A673 (cell line): ENCODE measurements at places on chromosomes 1 and 21. TPM values are rescaled to one million over a fixed set of nuclear protein-coding genes. Genes with fewer than 3 reads are reported as not detected.
A peak's percentile ranks its signal among the peaks of the same experiment; 100 is the strongest.

GRCh38 chr1:104804147-104804546 is 1054.4 kb downstream of the AMY1C start:
- H3K27ac ChIP-seq, result no peak overlapping the region
- H3K27me3 ChIP-seq, result no peaks in the 10 kb centered on the region
- DNase-seq, result no peak
- no peaks in the 10 kb centered on the region for H3K36me3 ChIP-seq
- H3K4me1 ChIP-seq, result no peaks in the 10 kb centered on the region

DNA sequence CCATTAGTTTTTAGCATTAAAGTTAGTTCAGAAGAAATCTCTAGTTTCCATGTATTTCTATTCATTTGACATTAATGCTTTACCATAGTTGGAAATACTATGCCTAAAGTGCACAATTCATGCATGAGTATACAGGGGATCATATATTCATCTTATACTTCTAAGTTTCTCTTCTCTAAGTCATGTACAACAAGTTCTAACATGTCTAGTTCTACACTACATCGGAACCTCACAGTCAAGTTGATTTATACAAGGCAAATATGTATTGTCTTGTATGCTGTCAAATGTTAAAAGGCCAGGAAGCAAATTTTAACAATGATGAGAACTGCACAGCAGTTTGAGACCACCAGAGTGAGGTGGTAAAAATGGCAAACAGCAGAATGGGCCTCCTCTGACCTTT is 22.9 kb upstream of the MOB3C start:
- H3K36me3 ChIP-seq, result no peaks in the 10 kb centered on the region
- no peak overlapping the region for H3K27ac ChIP-seq
- DNase-seq, result no peak
- H3K4me3 ChIP-seq, result no peak overlapping the region

GRCh38 chr1:20126041-20126805 is 6.9 kb upstream of the PLA2G2D start:
- no peak for DNase-seq
- peaks cover 3% of the 10 kb centered on the region for H3K27me3 ChIP-seq
- H3K4me1 ChIP-seq, result peaks cover 12% of the 10 kb centered on the region
- no peak overlapping the region for H3K4me3 ChIP-seq

DNA sequence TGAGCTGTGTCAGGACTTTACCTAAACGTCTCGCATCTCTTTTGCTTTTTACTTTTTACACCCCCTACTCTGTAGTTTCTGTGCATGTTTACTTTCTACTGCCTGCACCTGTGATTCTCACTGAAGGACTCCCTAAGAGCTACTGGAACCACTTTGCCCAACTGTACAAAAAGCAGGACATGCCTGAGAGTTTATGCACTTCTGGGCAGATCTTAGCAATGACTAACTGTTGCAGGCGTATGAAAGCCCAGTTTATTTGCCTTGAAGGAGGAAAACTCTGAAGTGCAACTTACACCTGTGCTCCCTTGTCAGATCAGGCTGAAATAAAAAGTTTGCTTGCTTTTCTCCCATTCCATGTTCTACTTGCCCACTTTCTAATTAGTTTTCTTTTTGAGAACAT is 467.0 kb upstream of the USP24 start:
- H3K36me3 ChIP-seq, result no peaks in the 10 kb centered on the region
- no peak overlapping the region for H3K27ac ChIP-seq
- no peaks in the 10 kb centered on the region for H3K4me1 ChIP-seq
- peaks cover 3% of the 10 kb centered on the region for H3K27me3 ChIP-seq
- no peak overlapping the region for H3K4me3 ChIP-seq
- no peak for DNase-seq

DNA sequence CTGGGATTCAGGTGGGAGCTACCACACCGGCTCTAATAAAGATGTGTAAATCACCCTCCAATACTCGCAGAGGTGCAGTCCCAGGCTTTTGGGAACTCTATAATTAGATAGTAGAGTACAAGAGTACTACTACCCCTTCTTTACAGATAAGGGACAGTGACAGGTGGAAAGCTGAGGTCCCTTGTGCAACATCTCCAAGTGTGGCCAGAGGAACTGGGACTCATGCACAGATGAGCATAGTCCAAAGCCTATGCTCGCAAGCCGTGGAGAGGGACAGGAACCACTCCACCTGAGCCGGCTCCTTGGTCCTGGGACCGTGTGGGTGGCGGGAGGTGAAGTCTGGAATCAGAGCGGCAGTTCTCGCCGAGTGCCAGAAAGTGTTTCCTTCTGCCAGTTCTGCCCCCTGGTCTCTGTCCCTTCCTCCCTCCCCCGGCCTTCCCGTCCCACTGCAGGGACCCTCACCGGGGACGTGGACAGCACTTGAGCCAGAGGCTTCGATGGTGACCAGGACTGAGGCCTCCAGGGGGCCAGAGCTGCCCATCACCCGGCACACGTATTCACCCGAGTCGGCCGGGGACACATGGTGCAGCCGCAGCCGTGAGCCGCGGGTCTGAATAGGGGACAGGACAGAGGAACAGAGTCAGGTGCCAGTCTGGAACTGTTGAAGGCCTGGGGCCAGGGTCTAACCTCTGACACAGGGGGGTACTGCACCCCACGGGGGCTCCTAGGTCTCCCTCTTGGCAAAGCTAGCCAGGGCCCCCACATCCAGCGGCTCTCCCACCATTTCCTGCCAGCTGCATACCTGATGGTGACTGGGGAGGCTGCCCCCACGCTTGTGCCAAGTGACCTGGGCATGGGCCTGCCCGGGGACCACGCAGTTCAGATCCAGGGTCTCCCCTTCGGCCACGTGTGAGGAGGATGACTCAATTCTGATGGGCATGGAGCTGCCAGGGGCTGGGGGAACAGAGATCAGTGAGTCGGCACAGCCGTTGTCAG is 33.9 kb downstream of the LDLRAD2 start:
- H3K4me3 ChIP-seq, result no peak overlapping the region
- no peak for DNase-seq
- no peaks in the 10 kb centered on the region for H3K36me3 ChIP-seq
- no peaks in the 10 kb centered on the region for H3K27me3 ChIP-seq
- H3K27ac ChIP-seq, result no peak overlapping the region

DNA sequence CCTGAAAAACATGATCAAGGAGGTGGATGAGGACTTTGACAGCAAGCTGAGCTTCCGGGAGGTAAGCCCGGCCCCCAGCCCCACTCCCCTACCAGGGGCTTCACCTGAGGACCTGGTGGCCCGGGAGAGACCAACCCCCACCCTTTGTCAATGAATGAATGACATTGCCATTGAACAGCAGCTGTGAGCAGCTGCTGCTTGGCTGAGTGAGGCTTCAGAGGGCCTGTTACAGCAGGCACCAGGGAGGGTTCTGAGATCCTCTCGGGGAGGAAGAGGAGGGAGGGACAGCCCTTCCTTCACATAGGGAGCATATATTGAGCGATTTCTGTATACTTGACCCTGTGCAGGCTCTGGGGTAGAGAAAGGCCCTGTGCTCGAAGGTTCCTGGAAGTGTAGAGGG is 12.3 kb upstream of the CTRC start:
- no peaks in the 10 kb centered on the region for H3K36me3 ChIP-seq
- no peaks in the 10 kb centered on the region for H3K4me1 ChIP-seq
- no peak for DNase-seq
- H3K27ac ChIP-seq, result no peak overlapping the region
- no peaks in the 10 kb centered on the region for H3K27me3 ChIP-seq

- H3K36me3 ChIP-seq, result peaks cover 26% of the 10 kb centered on the region
- DNase-seq, result no peak
- H3K4me1 ChIP-seq, result peaks cover 50% of the 10 kb centered on the region
- no peaks in the 10 kb centered on the region for H3K27me3 ChIP-seq
- peak overlapping the region; percentile 96 for H3K27ac ChIP-seq
Measured at GRCh38 chr1:11982010-11982392, 1.8 kb downstream of the MFN2 start.

GRCh38 chr21:29163341-29164115 is 33.1 kb downstream of the MAP3K7CL start:
- H3K4me1 ChIP-seq, result peaks cover 12% of the 10 kb centered on the region
- no peak overlapping the region for H3K4me3 ChIP-seq
- DNase-seq, result peak; percentile 43
- H3K27me3 ChIP-seq, result no peaks in the 10 kb centered on the region
- peak overlapping the region; percentile 47 for H3K27ac ChIP-seq

GRCh38 chr1:109627692-109628399 is 8.2 kb downstream of the AMPD2 start:
- peaks cover 23% of the 10 kb centered on the region for H3K4me1 ChIP-seq
- no peak overlapping the region for H3K27ac ChIP-seq
- H3K36me3 ChIP-seq, result peaks cover 49% of the 10 kb centered on the region
- H3K4me3 ChIP-seq, result no peak overlapping the region
- no peaks in the 10 kb centered on the region for H3K27me3 ChIP-seq

GRCh38 chr1:178939338-178940067 is 68.6 kb upstream of the ANGPTL1 start:
- H3K4me3 ChIP-seq, result no peak overlapping the region
- H3K36me3 ChIP-seq, result no peaks in the 10 kb centered on the region
- no peaks in the 10 kb centered on the region for H3K27me3 ChIP-seq
- no peak overlapping the region for H3K27ac ChIP-seq
- no peak for DNase-seq
- no peaks in the 10 kb centered on the region for H3K4me1 ChIP-seq

DNA sequence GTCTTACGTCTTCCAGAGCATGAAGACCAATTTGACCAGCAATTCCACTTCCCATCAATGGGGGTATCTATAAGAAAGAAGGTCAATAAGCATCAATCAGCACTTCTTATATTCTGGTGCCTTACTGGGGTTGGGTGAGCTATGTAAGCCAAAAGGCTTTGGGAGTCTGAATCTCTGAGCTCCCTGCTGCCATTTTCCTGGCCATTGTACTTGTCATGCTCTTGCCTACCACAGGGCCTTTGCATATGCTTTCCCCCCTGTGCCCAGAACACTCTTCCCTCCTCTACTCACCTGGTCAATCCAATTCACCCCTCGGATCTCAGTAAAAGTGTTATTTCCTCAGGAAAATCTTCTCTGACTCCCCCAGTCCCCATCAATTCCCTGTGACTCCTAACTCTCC is 36.3 kb downstream of the C8B start:
- H3K4me1 ChIP-seq, result peaks cover 8% of the 10 kb centered on the region
- H3K27me3 ChIP-seq, result no peaks in the 10 kb centered on the region
- no peak overlapping the region for H3K27ac ChIP-seq
- H3K36me3 ChIP-seq, result no peaks in the 10 kb centered on the region
- DNase-seq, result no peak

- H3K4me1 ChIP-seq, result peaks cover 63% of the 10 kb centered on the region
- H3K36me3 ChIP-seq, result no peaks in the 10 kb centered on the region
- H3K4me3 ChIP-seq, result peak overlapping the region; percentile 4
- H3K27ac ChIP-seq, result peak overlapping the region; percentile 99
- DNase-seq, result peak; percentile 99
Measured at GRCh38 chr1:162391790-162392563, 10.4 kb downstream of the C1orf226 start.

- no peaks in the 10 kb centered on the region for H3K27me3 ChIP-seq
- H3K36me3 ChIP-seq, result no peaks in the 10 kb centered on the region
- H3K4me1 ChIP-seq, result no peaks in the 10 kb centered on the region
Measured at GRCh38 chr1:41446851-41447610, 37.5 kb downstream of the EDN2 start.

- no peak for DNase-seq
- H3K4me3 ChIP-seq, result no peak overlapping the region
- H3K36me3 ChIP-seq, result no peaks in the 10 kb centered on the region
- no peaks in the 10 kb centered on the region for H3K27me3 ChIP-seq
Measured at GRCh38 chr1:173195596-173196088, 11.5 kb downstream of the TNFSF4 start.

- H3K4me3 ChIP-seq, result no peak overlapping the region
- no peak overlapping the region for H3K27ac ChIP-seq
Measured at GRCh38 chr1:8426996-8427395, 109.1 kb downstream of the SLC45A1 start.

- H3K36me3 ChIP-seq, result no peaks in the 10 kb centered on the region
- H3K27ac ChIP-seq, result no peak overlapping the region
- no peak for DNase-seq
- no peaks in the 10 kb centered on the region for H3K27me3 ChIP-seq
Measured at GRCh38 chr1:17551755-17552234, 12.3 kb downstream of the ARHGEF10L start.

DNA sequence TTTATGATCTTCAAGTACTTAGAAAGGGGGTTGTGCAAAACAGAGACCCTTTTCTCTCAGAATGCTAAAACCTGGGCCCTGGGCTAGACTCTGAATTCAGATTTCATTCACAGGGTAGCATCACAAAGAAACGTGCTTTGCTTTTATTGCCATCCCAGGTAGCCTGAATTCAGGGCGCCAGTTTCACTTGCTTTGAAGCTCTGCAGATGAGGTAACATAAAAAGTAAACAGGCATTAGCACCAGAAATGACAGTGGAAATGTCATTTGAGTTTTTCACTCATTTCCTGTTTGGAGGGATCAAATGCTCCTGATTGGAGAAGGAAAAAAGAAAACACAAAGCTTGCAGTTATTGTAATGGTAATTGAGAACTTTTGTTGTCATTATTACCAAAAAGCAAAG is 2.6 kb downstream of the SYPL2 start:
- H3K36me3 ChIP-seq, result no peaks in the 10 kb centered on the region
- H3K4me1 ChIP-seq, result peaks cover 18% of the 10 kb centered on the region
- H3K27me3 ChIP-seq, result peaks cover 93% of the 10 kb centered on the region
- no peak overlapping the region for H3K4me3 ChIP-seq

GRCh38 chr1:92840600-92840999 is 8.8 kb downstream of the RPL5 start:
- peaks cover 8% of the 10 kb centered on the region for H3K4me1 ChIP-seq
- H3K4me3 ChIP-seq, result no peak overlapping the region
- no peak for DNase-seq
- H3K36me3 ChIP-seq, result peaks cover 88% of the 10 kb centered on the region

DNA sequence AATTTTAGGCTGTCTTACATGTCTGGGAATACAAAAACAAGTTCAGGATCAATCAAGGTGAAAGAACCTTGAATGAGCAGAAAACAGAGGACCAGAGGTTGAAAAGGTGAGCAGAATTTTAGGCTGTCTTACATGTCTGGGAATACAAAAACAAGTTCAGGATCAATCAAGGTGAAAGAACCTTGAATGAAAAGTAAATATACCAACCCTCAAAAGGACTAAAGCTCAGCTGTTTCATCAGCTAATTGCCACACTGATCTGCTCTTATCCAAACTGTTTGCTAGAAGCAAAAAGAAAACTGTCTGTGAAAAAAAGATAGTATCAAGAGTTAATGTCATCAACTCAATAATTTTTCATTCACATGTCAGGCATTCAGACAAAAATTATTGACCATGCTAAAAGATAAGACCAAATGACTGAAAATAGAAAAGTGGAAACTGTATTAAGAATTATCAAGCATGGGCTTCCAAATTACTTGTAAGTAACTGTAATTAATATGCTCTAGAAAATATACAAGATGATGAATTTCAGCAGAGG is 69.2 kb downstream of the LTN1 start:
- H3K36me3 ChIP-seq, result no peaks in the 10 kb centered on the region
- no peaks in the 10 kb centered on the region for H3K4me1 ChIP-seq
- no peak for DNase-seq

The CLCA4 gene
- total RNA-seq, result not detected in 2 replicates

The ATAD3B gene
- total RNA-seq, result 46.1 and 68.9 TPM in 2 replicates

The SPRR4 gene
- not detected in 2 replicates for total RNA-seq

The PTGFR gene
- 0.81 and 1.5 TPM in 2 replicates for total RNA-seq

The FAAH gene
- 3.2 and 3.4 TPM in 2 replicates for total RNA-seq

The RGS7 gene
- total RNA-seq, result not detected in 2 replicates

The RHEX gene
- total RNA-seq, result not detected in 2 replicates

The OVAAL gene
- total RNA-seq, result not detected in 2 replicates

The CFAP45 gene
- 1.5 and 3.6 TPM in 2 replicates for total RNA-seq

The C1orf87 gene
- not detected in 2 replicates for total RNA-seq

The PCSK9 gene
- 38.9 and 41.9 TPM in 2 replicates for total RNA-seq

The TNFAIP8L2 gene
- total RNA-seq, result not detected in 2 replicates

The SGIP1 gene
- 1.4 and 1.6 TPM in 2 replicates for total RNA-seq

The PTAFR gene
- 0.09 and 0.11 TPM in 2 replicates for total RNA-seq

The RUNX1 gene
- 0.11 and 0.52 TPM in 2 replicates for total RNA-seq

The PM20D1 gene
- total RNA-seq, result not detected in 2 replicates

The CD5L gene
- total RNA-seq, result not detected in 2 replicates
